Left kidney (tissue), 8 donors: ENCODE measurements at places on chromosomes 7 and 10.

DNA sequence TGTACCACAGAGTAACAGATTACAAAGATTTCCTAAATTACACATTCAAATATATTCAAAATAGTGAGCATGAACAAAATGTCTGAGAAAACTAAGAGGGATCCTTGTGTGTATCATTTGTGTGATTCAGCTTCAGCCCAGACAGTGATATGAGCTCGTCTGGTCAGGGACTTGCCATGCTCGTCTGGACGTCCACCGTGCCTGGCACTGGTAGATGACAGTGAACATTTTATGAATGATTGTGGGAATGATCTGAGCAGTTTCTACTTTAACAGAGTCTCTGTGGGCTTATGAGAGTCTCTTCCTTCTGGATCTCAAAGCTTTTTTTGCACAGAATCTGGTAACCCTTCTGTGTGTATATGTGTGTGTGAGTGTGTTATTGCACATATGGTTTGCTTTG, 34.2 kb upstream of the ANKRD2 start:
- no peak for DNase-seq

- DNase-seq, result no peak
Observed at GRCh38 chr7:2109936-2110609, 122.7 kb downstream of the MAD1L1 start.

DNA sequence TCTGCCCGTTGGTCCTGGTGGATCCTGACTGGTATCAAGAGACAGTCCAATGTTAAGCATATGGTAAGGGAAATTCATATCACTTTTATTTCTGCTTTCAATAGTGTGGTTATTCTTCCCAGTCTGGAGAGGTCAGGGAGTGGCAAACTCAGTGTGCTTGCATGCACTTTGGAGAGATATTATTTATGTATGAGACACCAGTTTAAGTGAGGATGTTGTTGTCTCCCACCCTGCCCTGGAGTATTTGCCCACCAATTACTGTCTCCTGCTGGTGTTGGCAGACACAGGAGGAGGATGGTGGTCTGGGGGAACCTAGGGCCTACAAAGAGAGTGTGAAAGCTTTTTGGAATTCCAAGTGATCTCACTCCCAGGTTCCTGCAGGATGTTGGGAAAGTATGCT, 59.7 kb downstream of the OR13A1 start:
- no peak for DNase-seq

DNA sequence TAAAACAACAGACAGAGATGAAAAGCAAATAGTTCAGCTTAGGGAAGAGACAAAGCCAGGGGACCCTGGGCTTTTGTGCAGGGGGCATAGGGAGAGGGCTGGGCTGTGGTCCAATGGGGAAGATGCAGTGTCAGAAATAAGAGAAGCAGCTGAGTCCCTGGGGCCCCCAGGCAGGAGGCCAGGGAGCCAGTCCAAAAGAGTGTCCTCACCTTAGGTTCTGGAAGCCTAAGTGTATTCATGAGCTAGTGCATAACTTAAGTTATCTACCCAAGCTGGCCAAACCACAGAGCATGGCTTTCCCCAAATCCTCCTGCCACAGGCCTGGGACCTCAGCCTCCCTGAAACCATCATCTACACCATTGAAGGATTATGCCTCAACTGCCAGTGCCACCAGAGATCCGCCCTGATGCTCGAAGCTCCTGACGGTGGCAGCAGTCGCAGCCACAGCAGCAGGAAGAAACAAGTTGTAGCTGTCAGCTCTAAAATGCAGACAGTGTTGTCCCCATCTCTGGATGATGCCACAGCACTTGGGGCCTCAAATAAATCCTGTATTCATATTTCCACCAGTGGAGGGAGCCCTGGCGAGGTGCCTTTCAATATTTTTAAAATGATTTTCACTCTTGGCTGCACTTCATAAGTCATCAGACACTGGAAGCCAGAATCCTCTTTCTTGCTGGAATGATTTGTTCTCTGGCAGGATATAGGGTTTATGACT, 574.6 kb downstream of the GRID1 start:
- no peak for DNase-seq

DNA sequence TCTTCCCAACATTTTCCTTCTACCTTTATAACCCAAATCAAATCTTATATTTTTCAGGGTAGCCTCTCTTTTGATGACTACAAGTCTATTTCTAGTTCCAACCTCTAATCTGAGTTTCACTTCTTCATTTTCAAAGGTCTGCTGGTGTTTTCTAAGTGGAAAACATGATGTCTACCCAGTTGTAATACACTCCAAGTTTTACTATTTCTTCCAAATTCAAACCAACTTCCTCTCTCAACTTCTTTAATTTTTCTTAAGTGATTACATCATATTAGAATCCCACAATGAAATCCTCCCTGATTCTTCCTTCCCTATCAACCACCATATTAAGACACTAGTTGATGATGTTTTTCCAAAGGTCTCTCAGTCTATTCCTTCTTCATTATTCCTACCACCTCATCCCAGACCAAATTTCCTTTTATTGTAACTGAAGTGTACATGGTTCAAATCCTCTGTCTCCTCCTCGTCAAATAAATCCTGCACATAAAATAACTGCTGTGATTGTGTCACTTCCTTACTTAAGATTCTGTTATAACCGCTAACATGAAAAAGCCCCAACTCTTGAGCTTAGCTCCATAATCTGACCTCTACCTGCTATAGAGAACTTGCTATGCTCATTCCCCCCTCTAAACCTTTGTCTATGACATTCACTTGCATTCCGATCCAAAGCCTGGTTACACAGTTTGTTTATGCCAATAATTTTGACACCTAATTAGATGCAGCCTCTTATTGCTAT, 12.7 kb downstream of the TAS2R38 start:
- DNase-seq, result no peak
